ENCODE measurements at places on chromosomes 4 and X. TPM values are rescaled to one million over a fixed set of nuclear protein-coding genes. Genes with fewer than 3 reads are reported as not detected.

Gene RBMXL3
- not detected for total RNA-seq

Gene SH3TC1
- 11.2 TPM for total RNA-seq

Gene FAM241A
- total RNA-seq: 0.22 TPM

Gene EFHC2
- 1.8 TPM for total RNA-seq

Gene ARHGAP6
- 1.9 TPM for total RNA-seq

Gene LRCH2
- total RNA-seq: 16.9 TPM

Data from progenitor cell of endocrine pancreas (in vitro differentiated cells).